Heart right ventricle (tissue), 16 donors: ENCODE measurements at places on chromosomes 7 and 10.
A peak's percentile ranks its signal among the peaks of the same experiment; 100 is the strongest.

GRCh38 chr10:99224766-99225165, 10.9 kb downstream of the HPSE2 start:
- no peak for DNase-seq

GRCh38 chr7:45000093-45001032, at the start of gene CCM2:
TSS of gene CCM2 (plus strand) at chr7:45000201. CDS start at chr7:45000334, 133 bp downstream.
- DNase-seq: peak; percentile 70

- no peak for DNase-seq
These were observed 72.4 kb upstream of the C1GALT1 start for GRCh38 chr7:7109934-7110333.

DNA sequence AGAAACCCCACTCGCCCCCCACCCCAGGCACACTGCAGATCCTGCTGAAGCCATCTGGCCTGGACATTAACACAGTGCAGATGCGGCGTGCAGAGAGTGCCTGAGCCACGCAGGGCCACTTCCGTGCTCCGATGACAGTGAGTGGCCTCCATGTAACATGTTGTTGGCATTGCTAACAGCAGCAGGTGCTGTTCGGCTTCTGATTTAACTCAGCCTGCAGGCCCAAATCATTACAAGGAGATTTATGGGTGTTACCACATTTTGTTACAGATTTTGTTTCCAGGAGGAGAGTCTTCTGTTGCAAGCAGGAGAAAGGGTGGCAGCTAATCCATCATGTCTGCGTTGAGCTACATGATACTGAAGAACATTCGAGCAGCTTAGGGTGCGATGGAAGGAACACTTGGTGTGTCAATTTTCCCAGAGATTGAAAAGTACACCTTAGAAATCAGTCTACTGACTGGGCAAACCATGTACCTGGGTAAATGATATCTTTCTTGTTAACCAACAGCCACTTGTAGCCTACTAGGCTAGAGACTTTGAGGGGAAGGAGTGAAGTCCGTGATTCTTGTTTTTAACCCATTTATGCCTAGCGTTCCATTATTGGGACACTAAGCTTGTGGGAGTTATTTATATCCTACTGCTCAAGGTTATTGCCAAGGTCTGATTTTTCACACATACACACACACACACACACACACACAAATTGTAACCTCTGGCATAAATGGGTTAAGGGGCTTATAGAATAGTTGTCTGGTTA, 90.0 kb downstream of the JCAD start:
- no peak for DNase-seq

GRCh38 chr7:17009007-17009719, 127.4 kb upstream of the AGR3 start:
- DNase-seq: no peak

DNA sequence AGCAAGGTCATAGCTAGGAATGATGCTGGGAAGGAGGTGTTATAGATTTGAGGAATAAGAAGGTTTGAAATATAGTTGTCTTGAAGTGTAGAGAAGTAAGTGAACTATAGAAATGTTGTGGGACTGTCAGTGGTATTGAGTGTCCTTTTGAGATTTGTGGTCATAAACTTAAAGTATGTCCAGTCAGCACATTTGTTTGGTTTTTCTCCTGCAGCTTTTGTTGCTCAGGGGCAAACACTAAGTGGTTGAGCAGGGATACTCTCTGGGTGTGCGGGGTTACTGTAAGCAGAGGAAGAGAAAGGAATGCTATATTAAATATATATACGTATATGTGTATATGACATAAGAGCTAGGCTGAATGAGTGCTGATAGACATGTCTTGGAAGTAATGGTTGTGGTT, 67.1 kb downstream of the HECTD2 start:
- no peak for DNase-seq

GRCh38 chr10:114094795-114095194, 51.1 kb downstream of the ADRB1 start:
- DNase-seq: no peak

DNA sequence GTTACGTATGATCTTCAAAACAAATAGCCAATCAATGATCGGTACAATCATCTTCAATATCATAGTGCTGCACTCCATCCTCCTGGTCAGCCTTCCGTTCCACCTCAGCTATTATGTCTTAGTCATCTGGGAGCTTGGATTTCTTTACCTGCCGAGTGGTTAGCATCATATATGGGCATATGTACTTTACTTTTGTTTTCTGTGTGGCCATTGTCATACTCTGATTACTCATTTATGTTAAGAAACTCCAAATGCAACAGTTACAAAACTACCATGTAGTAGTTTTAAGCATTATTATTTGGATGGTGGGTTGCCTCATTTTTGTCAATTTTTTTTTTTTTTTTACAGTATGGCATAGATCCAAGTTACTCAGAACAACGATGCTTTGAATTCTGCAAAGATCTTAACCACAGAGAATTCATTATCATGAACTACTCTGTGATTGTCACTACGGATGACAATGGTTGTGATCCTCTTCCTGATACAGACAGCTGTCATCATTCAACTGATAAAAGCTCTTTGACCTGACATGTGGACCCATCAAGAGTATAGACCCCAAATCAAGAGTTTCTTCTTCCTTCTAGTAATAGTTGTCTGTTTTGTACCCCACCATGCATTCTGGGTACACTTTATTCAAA, 52.1 kb upstream of the NME8 start:
- DNase-seq: no peak

DNA sequence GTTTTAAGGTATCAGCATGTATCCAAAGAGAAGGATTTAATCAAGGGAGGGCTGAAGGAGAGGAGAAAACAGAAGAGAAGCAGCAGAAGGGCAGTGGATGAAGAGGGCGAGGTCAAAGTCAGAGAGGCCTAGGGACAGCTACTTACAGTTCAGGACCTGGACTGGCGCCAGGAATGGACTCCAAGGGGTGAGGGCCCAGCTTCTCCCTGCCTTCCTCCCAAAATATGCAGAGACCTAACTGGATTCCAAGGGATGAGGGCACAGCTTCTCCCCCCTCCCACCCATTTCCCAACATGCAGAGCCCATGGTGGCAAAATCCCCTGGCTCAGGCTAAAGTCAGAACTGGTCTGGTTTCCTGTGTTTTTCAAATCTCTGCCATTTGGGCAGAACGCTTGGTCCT, 3.4 kb upstream of the TCF7L2 start:
- DNase-seq: no peak

- no peak for DNase-seq
These were observed 15.6 kb upstream of the SEPTIN7 start for GRCh38 chr7:35785250-35785649.

GRCh38 chr10:5812283-5813090, 747 bp downstream of the GDI2 start:
- peak; percentile 54 for DNase-seq

GRCh38 chr7:158472596-158472995, 115.0 kb downstream of the PTPRN2 start:
- no peak for DNase-seq

DNA sequence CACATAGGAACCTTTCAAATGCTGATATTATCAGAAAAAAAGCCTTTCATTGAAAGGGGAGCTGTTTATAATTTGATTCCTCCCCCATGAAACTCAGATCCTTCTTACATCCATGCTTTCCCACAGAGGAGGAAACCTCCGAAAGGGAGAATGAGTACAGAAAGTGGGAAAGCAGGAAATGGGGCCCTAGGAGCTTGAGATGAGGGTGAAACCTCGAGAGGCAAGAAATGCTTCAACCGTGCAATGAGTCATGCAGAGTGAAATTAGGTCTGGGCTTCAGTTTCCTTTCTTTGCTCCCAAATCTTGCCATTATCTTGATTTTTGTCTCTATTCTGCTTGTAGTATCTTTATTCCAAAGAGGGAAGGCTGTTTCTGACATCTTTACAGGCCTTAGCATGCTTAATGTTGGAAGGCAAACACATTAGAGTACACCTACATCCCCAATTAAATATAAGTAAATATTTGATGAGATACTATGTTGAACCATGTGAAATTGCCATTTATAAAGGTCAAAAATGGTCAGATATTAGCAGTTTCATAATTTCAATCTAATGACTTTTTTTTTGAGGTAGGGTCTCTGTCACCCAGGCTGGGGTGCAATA, 79.1 kb downstream of the NAMPT start:
- DNase-seq: no peak

GRCh38 chr7:2956526-2957368, 86.9 kb downstream of the CARD11 start:
- DNase-seq: no peak

GRCh38 chr7:158386866-158387545, 200.6 kb downstream of the PTPRN2 start:
- DNase-seq: no peak

GRCh38 chr10:85003083-85003482, 674.7 kb downstream of the CCSER2 start:
- no peak for DNase-seq

DNA sequence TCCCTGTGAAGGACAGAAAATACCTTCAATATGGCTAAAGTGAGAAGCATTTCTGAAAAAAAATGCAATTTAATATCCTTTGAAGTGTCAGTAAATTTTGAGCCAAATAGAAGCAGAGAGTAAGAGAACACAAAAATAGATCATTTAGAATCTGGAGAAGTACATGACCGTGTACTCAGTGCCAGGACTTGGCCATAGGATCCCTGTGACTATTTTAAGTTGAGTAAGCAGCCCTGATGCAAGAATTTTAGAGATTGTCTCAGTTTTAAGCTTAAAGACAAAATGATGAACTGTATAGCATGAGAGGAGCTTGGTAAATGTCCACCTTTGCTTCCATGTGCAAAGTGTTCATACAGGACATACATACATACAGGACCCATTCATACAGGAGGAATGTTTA, 2.5 kb downstream of the PTER start:
- no peak for DNase-seq

DNA sequence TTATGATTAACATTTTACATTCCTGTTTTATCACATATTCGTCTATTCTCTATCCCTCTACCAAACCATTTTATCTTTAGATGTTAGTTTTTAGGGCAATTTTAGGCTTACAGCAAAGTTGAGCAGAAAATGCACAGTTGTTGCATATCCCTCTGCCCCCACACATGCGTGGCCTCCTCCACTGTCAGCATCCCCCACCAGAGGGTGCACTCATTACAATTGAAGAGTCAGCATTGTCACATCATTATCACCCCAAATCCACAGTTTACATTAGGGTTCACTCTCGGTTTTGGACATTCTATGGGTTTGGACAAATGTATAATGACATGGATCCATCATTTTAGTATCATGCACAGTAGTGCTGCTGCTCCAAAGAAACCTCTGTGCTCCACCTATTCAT, 86.4 kb downstream of the WDR37 start:
- no peak for DNase-seq

GRCh38 chr7:29319719-29320521, 125.3 kb downstream of the CHN2 start:
- no peak for DNase-seq

DNA sequence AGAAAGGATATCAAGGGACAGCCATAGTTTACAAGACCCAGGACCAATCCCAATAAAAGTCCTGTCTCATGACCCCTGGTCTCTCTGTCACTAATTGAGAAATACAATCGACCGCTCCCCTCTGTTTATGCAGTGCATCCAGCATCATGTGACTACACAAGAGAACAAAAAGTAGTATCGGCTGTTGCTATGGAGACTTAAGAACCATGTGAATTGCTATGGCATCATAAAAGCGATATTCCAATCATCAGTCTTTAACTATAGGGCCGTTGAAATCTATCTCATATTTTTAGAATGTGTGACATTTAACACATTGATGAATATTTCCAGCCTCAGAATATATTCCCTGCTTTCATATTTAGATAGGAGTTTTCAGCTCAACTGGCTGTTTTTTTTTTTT, 139.3 kb downstream of the FRMD4A start:
- DNase-seq: no peak

GRCh38 chr10:60021361-60021760, 115.0 kb upstream of the CCDC6 start:
- DNase-seq: no peak

DNA sequence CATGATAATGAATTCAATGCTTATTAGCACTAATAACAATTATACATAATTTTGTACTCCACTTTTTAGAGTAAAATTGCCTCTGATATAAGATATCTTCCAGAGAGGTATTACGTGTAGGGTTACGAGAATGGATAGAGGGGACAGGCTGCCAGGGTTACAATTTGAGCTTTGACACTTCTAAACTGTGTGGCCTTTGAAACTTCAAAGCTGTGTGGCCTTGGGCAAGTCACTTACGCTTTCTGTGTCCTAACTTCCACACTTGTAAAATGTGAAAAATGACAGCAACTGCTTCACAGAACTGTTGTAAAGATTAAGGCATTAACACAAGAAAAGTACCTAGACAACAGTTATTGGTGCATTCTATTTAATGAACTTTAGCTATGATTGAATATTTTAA, 259.5 kb upstream of the SLC26A5 start:
- DNase-seq: no peak

DNA sequence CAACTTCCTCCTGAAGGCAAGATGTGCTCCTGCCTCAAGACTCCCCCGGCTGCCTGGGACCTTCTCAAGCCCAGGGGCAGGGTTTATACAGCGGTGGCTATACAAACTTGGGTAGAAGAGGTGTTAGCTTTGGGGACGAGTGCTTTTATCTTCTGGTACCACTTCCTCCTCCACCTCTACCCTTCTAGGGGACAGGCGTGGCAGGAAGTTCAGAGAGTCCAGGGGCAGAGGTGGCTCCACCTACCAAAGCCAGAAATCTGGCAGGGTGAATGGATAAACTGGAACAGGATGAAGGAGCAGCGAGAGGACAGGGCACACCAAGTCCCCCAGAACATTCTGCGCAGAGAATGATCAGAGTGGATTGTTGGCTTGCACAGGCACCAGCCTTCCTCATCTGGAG, 24.0 kb upstream of the TM9SF3 start:
- no peak for DNase-seq

GRCh38 chr7:6162650-6163366, 109.6 kb downstream of the CYTH3 start:
- no peak for DNase-seq

- DNase-seq: no peak
These were observed 753.2 kb downstream of the LRMDA start for GRCh38 chr10:76184647-76185046.

DNA sequence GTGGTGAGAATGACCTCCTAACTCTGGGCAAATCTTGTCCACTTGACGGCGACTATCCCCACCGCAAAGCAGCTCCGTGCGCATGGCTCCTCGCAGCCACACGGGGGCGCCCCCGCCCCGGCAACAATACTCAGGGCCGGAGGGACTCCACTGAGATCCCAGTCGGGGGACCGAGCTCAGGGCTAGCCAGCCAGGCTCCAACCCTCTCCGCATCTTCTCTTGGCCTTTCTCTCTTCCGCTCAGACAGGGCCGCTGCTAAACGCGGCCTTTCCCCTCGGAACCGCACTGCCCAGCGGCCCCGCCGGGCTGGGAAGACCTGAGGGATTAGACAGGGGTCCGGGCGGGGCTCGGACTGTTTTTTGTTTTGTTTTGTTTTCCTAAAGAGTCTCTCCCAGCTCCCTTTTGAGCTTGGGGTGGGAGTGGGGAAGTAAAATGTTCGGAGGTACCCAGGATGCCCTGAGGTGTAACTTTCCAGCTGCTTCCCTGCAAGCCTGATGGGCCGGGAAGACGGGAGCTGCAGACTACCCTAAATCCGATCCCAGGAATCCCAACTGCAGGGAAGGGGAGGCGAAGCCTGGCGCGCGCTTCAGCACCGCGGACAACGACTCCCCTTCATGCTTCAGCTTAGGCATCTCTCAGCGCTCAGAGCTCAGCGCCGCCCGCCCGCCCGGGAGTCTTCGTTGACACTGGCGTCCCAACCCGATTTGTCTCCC, 2.7 kb downstream of the KCNIP2 start:
- DNase-seq: peak; percentile 80
